Mesothelial cell of epicardium (in vitro differentiated cells): ENCODE measurements at places on chromosomes 12 and 14.

DNA sequence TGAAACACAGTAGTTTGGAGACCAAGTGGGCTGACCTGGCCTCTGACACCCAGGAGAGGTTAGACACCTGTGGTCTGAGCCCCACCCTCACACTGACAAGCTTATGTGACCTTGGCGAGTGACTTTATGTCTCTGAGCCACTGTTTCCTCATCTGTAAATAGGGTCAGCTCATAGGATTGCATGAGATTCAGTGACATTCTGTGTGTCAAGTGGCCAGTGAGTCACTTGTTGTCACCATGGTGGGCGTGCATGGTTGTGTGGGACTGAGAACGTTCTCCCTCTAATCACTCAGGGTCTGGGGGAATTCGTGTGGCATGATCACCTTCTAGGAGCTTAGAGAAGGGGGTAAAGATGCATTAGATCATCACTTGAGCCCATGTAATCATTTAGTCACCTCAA lies 146.4 kb downstream of the PHETA1 start:
- peaks cover 2% of the 10 kb centered on the region for H3K27me3 ChIP-seq
- no peak overlapping the region for H3K4me3 ChIP-seq
- no peak overlapping the region for H3K27ac ChIP-seq
- H3K4me1 ChIP-seq, result no peaks in the 10 kb centered on the region

DNA sequence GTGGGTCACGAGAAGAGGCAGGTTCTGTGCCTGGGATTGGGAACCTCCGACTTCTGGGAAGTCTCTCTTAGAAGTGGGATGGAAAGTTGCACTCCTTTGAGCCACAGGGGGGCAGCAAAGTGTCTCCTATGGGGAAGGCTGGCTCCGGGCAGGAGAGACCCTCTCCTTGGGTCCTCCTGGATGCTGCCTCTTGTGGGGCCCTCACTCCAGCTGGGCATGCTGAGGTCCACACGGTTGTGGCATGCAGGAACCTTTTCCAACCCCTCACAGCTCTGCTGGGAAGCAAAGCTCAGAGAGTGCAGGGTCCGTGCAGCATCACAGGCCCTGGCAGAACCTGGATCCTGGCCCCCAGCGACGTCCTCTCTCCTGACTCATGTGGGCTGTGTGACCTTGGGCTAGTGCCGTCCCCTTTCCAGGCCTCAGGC lies 17.4 kb downstream of the SDSL start:
- no peaks in the 10 kb centered on the region for H3K36me3 ChIP-seq
- no peak overlapping the region for H3K4me3 ChIP-seq

DNA sequence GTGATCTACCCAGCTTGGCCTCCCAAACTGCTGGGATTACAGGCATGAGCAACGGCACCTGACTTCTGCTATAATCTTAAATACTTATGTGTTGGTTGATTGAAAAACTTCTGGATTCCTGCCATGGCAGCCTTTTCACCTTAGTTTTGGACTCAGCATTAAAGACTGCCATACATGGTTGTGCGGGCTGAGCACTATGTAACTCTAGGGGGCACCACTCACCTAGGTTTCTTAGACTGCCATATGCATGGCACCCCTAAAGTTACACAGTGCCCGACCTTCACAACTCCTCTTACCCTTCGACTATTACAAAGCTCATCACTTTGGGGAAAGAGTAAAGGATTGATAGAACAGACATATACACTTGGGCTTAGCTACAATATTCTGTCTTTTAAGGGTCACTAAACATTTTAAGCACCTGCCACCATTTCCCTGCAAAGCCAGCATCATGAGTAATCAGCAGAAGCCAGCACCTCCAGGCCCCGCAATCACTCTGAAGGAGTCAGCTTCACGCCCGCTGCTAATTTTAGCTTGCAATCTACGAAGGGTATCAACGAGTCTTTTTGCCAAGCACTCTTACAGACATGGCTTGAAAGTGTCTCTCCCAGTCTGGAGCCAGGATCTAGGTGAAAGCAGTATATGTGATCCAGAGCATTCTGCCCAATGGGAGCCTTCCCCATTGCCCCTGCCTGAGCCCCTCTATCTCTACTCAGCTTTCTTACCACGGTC lies 59.8 kb downstream of the SUDS3 start:
- no peak for DNase-seq
- no peak overlapping the region for H3K4me3 ChIP-seq
- H3K27me3 ChIP-seq, result peaks cover 7% of the 10 kb centered on the region
- no peaks in the 10 kb centered on the region for H3K4me1 ChIP-seq
- H3K27ac ChIP-seq, result no peak overlapping the region

- no peak overlapping the region for H3K27ac ChIP-seq
- no peaks in the 10 kb centered on the region for H3K36me3 ChIP-seq
- H3K27me3 ChIP-seq, result no peaks in the 10 kb centered on the region
- no peak for DNase-seq
- no peaks in the 10 kb centered on the region for H3K4me1 ChIP-seq
- no peak overlapping the region for H3K4me3 ChIP-seq
These were observed 19.2 kb downstream of the GPHB5 start for GRCh38 chr14:63299351-63300110.

DNA sequence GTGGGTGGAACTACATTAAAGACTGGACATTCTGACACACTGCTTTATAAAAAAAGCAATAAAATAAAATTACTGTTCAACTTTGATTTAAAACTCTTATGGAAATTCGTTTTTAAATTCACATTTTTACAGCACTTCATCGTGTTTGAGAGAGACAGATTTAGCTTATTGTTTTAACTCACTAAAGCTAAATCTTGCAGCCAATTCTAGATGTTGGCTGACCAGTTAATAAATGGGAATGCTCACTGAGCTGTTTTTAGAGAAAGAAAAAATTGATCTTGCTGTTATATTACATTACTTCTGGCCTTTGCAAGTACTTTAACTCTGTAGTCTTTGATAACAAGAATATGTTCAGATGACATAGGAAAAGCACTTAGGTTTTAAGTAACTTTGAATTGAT lies 157.1 kb downstream of the PLCZ1 start:
- no peaks in the 10 kb centered on the region for H3K27me3 ChIP-seq
- H3K4me1 ChIP-seq, result no peaks in the 10 kb centered on the region
- DNase-seq, result no peak
- H3K27ac ChIP-seq, result no peak overlapping the region
- H3K4me3 ChIP-seq, result no peak overlapping the region

DNA sequence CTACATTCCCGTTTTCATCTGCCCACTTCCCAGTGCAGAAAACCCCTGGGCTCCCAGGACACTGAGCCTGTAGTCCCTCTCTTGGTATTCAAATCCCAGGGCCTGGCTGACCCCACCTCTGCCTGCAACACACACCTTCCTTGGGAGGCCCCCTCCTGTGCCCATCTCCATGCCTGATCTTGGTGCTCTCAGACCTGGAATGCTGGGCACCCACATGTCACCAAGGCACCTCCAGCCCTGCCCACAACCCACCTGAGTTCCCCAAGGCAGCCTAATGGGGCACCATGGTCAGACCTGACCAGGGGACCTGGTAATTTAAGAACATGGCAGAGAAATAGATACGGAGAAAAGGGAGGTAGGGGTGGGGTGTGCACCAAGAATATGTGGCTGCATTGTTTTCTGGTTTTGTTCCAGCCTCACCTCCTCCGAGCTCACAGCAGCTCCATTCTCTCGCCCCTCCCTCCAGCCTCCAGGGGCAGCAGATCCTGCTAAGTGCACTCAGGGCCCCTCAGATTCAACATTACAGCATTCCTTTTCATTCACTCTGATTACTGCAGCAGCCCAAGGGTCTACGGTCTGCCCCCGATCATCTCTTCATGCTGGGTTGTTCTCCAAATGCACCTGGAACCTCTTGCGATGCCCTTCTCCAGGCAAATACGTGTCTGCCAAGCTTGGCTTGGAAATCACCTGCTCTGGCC lies 9.2 kb upstream of the HSP90AA1 start:
- H3K4me1 ChIP-seq, result peaks cover 33% of the 10 kb centered on the region
- peaks cover 2% of the 10 kb centered on the region for H3K36me3 ChIP-seq
- peak overlapping the region; percentile 37 for H3K4me3 ChIP-seq
- no peak for DNase-seq
- peak overlapping the region; percentile 78 for H3K27ac ChIP-seq

GRCh38 chr12:76470028-76470939 lies 89.3 kb downstream of the OSBPL8 start:
- no peaks in the 10 kb centered on the region for H3K4me1 ChIP-seq
- H3K4me3 ChIP-seq, result no peak overlapping the region
- no peak overlapping the region for H3K27ac ChIP-seq
- no peak for DNase-seq

DNA sequence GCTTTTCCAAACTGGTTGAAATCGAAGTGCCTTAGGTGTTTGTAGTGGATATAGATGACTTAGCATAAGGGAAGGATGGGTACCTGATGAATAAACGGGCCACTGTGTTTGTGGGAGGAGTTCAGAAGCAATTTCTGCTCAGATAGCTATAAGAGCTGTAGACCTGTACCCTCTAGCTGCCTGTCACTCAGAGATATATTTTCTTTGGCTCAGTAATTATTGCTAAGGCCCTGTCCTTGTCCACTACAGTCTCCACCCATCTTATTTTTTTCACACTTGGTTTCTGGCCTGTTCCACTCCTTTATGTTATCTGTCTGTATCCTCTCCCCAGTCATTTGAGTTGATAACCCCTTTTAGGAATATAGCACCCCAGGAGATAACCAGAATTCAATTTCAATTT lies 74.8 kb upstream of the RMST start:
- peaks cover 4% of the 10 kb centered on the region for H3K36me3 ChIP-seq
- H3K4me1 ChIP-seq, result peaks cover 9% of the 10 kb centered on the region
- H3K27ac ChIP-seq, result no peak overlapping the region
- no peak for DNase-seq
- no peak overlapping the region for H3K4me3 ChIP-seq

GRCh38 chr12:105502426-105502930 lies 172.0 kb downstream of the C12orf75 start:
- DNase-seq, result no peak
- peaks cover 20% of the 10 kb centered on the region for H3K4me1 ChIP-seq
- H3K27ac ChIP-seq, result peak overlapping the region; percentile 34
- H3K27me3 ChIP-seq, result no peaks in the 10 kb centered on the region
- peaks cover 5% of the 10 kb centered on the region for H3K36me3 ChIP-seq

DNA sequence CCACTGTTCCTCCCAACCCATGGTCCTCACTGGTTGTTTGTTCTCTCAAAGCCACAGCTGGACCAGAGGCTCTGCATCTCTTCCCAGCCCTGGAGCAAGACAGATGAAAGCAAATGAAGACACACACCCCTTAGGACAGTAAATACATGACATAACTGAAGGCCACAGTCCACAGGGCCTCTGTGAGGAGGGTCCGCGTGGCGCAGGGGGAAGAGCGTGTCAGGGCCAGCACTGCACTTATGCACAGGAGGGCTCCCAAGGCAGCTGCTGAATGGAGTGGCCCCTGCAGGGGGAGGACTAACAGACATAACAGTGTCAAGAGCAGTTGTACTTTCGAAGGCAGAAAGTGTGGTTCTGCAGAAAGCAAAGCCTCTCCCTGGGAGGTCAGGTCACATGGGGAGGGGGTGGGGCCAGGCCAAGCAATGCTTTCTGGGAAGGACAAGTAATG lies 79.9 kb downstream of the CHGA start:
- H3K27ac ChIP-seq, result no peak overlapping the region
- no peaks in the 10 kb centered on the region for H3K36me3 ChIP-seq
- H3K4me1 ChIP-seq, result peaks cover 11% of the 10 kb centered on the region
- no peaks in the 10 kb centered on the region for H3K27me3 ChIP-seq
- no peak for DNase-seq

GRCh38 chr14:50047274-50047676 lies 69.1 kb downstream of the VCPKMT start:
- H3K4me1 ChIP-seq, result peaks cover 6% of the 10 kb centered on the region
- no peaks in the 10 kb centered on the region for H3K36me3 ChIP-seq
- no peaks in the 10 kb centered on the region for H3K27me3 ChIP-seq
- no peak overlapping the region for H3K27ac ChIP-seq
- no peak for DNase-seq

- no peak overlapping the region for H3K27ac ChIP-seq
- peaks cover 37% of the 10 kb centered on the region for H3K27me3 ChIP-seq
These were observed 49.8 kb downstream of the B4GALNT3 start for GRCh38 chr12:509500-509899.

DNA sequence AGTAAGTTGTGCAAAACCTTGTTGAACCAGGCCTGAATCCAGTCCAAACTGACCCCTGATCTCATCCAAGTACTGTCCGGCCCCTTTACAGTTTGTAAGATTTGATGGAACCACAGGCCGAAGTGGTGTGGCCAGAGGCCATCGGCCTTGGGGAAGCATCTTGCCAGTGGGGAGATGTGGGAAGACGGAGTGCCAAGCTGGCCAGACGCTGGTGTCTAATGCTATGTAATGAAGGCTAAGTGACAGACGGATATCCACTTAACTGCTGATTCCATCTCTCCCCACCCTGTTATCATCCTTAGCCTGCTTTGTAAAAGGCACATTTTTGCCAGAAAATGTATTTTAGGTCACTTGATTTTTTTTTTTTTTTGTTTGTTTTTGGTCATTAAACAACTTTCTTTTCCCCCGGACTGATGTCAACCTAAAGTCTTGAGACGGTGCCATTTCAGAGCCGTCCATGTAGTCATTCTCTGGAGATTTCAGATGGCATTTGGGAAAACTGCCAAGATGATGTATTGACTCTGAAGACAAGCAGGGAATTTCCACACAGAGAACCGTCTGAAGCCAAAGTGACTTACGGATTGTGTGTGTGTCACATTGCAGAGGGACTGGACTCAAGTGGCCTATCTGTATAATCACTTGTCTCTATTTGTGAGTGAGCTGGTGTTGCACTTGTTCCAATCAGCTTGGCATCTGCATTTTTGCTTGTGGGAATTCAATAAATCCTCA lies 86.5 kb upstream of the MANSC4 start:
- peaks cover 26% of the 10 kb centered on the region for H3K4me1 ChIP-seq
- no peak overlapping the region for H3K4me3 ChIP-seq
- no peaks in the 10 kb centered on the region for H3K36me3 ChIP-seq

- no peaks in the 10 kb centered on the region for H3K36me3 ChIP-seq
- no peak overlapping the region for H3K4me3 ChIP-seq
- DNase-seq, result no peak
- H3K4me1 ChIP-seq, result peaks cover 20% of the 10 kb centered on the region
- H3K27me3 ChIP-seq, result no peaks in the 10 kb centered on the region
- no peak overlapping the region for H3K27ac ChIP-seq
These were observed 2.0 kb upstream of the CD4 start for GRCh38 chr12:6787309-6787708.

GRCh38 chr14:91311284-91311662 lies 66.8 kb upstream of the GPR68 start:
- no peak overlapping the region for H3K27ac ChIP-seq
- H3K4me3 ChIP-seq, result no peak overlapping the region
- no peaks in the 10 kb centered on the region for H3K27me3 ChIP-seq
- peaks cover 29% of the 10 kb centered on the region for H3K36me3 ChIP-seq
- H3K4me1 ChIP-seq, result no peaks in the 10 kb centered on the region

- peaks cover 6% of the 10 kb centered on the region for H3K4me1 ChIP-seq
- no peak overlapping the region for H3K27ac ChIP-seq
- no peak overlapping the region for H3K4me3 ChIP-seq
- DNase-seq, result no peak
These were observed 48.8 kb downstream of the NUAK1 start for GRCh38 chr12:106089935-106090334.

GRCh38 chr14:79630288-79630960 lies 580.9 kb downstream of the DIO2 start:
- DNase-seq, result no peak
- no peaks in the 10 kb centered on the region for H3K4me1 ChIP-seq
- H3K36me3 ChIP-seq, result peaks cover 3% of the 10 kb centered on the region
- H3K27ac ChIP-seq, result no peak overlapping the region
